A549 treated with AZD2906 at 1 μM for 4 hours (cell line): ENCODE measurements at places on chromosomes 7 and 10. TPM values are rescaled to one million over a fixed set of nuclear protein-coding genes. Genes with fewer than 3 reads are reported as not detected.

Gene CLDN3
- total RNA-seq: 1.4 to 4.4 TPM (median 3.6 TPM) in 5 replicates

Gene STEAP4
- 0.01 to 0.02 TPM (median 0.02 TPM) in 4 of 5 replicates, not detected in the other for total RNA-seq

Gene SH2B2
- total RNA-seq: 1.5 to 3.7 TPM (median 3.2 TPM) in 5 replicates

Gene PAPSS2
- 18.8 to 20.5 TPM (median 19.7 TPM) in 5 replicates for total RNA-seq

Gene FIS1
- 129 to 149 TPM (median 142 TPM) in 5 replicates for total RNA-seq

Gene CYP2C19
- total RNA-seq: not detected in 5 replicates

Gene NKX1-2
- total RNA-seq: 0.02 to 0.05 TPM (median 0.03 TPM) in 5 replicates

Gene PNLIPRP3
- 0.03 to 0.07 TPM (median 0.04 TPM) in 5 replicates for total RNA-seq

Gene CUBN
- total RNA-seq: 0.02 to 0.06 TPM (median 0.05 TPM) in 5 replicates

Gene ASB10
- not detected in 5 replicates for total RNA-seq
